ENCODE measurements at places on chromosomes 2 and 18.
A peak's percentile ranks its signal among the peaks of the same experiment; 100 is the strongest.

GRCh38 chr2:30321466-30321865 is 90.1 kb downstream of the LBH start:
- DNase-seq: no peak

DNA sequence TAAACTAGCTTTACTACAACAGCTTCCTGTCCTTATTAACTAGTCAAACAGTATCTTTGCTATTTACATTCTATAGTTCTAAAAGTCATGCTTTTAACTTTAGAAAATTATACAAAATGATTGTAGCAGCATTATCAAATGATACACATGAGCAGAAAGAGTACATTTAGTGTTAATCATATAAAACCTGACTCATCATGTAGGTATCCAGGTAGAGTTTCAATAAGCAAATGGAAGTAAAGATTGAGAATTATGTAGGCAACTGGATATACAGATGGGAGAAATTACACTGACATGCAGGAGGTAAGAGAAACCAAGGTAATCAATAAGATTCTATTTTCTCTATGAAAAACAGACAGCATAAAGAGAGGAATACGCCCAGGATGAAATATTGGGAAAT is 33.8 kb downstream of the TRIP12 start:
- DNase-seq: no peak

- peak; percentile 29 for DNase-seq
Observed at GRCh38 chr2:170235860-170236679, 58.1 kb downstream of the MYO3B start.

DNA sequence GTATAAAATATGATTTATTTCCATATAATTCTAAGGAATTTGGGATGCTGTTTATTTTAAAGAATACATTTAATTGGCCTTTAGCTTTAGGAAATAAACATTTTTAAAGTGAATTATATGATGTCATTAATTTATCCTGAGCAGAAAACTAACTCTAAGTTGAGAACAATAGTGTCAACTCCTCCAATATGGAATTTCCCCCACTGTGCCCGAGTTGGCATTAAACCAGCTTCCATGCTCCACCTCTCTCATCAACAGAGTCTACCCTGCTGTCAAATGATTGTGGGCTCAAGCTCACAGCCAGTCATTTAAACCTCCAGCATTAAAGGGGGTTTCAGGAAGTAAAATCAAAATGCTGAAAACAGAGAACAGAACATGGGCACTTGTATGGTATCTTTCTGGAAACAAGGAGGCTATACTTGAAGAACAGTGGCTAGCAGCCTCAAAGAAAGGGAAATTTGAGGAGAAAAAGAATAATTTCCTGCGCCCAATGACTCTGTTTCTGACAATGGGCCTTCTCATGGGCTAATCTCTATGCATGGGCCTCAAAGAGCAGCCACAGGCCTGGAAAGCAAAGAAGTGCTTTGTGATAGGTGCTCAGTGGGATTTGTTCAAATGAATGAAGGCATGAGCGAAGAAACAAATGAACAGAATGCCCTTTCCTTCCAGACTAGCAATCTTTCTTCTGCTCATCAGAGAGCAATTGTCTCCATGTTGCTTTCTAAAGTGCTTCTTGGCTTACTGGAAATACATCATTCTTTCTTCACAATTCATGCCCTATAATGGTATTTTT is 252.8 kb downstream of the MTX2 start:
- DNase-seq: no peak

- no peak for DNase-seq
Observed at GRCh38 chr2:26727641-26728561, 35.4 kb downstream of the KCNK3 start.

DNA sequence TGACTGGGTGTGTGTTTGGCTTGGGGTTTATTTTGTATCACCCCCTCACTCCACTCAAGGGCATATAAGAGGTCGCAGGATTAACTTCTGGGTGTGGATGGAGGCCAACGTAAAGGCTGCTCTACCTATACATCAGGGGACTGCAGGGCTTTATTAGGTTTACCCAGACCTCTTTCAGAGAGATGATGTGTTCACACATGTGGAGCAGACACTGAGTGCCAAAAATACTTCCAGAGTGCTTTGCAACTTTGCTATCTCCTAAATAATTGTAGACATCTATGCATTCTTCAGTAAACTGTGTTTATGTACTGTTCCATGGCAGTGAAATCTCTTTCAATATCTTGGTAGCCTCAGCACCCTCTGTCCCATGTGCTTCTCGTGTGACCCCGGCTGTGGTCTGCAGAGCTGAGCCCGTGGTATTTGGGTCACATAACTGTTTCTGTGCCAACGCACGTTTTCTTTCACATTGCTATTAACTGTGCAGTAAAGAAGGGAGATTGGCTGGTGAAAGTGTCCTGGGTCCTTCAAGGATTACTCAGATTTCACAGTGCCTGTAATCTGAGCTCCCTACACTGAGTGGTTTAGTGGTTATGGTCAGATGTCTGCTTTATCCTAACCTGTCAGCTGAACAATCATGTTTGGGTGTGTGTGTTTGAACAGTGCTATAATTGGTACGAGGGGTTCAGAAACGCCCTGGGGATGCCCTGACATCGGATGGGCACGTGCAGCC is 208.1 kb downstream of the VAPA start:
- DNase-seq: peak; percentile 17

DNA sequence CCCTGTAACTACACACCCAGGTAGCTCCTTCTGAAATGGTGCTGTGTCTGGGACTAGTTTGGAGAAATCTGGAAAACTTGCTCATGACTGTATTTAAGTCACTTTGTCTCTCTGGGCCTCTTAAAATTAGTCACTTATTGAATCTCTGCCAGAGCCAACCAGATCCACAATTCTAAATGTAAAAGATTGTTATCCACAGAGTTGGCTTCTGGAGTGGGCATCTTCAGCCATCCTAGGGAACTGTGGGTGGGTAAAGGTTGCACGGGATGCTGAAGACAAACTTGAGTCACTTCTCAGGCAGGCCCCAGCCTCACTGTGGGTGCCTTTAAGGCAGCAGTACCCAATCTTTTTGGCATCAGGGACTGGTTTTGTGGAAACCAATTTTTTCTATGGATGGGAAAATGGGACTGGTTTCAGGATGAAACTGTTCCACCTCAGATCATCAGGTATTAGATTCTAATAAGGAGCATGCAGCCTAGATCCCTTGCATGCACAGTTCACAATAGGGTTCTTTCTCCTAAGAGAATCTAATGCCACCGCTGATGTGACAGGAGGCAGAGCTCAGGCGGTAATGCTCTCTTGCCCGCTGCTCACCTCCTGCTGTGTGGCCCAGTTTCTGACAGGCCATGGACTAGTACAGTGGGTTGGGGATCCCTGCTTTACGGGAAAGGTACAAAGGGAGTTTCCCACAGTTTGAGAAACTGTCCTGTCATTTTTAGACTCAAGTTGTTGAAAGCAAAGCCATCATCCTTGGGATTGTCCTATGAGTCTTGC is 98.3 kb upstream of the SPRED2 start:
- DNase-seq: no peak

GRCh38 chr18:24262087-24262486 is 123.2 kb downstream of the CABYR start:
- DNase-seq: no peak

DNA sequence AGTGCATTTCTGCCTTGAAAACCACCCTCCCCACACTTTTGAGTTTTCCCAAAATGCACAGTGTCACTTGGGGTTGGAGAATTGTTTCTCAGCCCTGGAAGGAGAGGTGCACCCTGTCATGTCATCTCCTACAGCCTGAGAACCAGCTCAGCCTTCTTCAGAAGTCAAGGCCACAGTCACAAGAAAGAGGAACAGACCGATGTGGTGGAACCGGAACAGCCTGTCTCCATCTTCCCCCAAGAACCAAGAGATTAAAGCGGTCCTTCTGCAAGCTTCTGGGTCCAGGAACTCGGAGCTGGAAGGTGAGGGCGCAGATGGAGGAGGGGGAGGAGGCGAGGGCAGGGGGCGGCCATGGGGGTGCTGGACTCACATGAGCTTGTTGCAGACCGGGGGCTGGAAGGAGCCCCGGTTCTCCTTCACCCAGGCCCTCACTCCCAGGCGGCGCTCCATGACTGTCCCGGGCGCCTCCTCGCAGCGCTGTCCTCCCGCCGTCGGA is 248 bp downstream of the HAAO start:
- DNase-seq: no peak

GRCh38 chr2:142042536-142043199 is 88.1 kb downstream of the LRP1B start:
- no peak for DNase-seq

DNA sequence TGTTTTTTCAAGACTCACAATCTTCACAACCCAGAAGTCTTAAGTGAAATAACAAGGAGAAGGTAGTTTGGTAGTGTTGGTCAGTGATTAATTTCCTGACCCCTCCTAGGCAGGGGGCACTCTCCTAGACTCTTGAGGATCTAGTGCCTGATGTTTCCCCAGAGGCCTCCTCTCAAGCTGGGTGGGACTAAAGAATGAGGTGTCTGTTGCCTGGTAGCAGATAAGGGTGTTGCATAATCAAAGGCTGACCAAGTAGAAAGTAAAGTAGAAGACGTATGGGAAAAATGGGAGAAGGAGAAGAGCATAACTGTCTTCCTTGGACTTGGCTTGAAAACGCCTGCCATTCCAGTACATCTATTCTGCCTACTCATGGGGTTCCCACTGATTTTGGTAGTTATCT is 37.8 kb downstream of the VIT start:
- DNase-seq: no peak

- no peak for DNase-seq
Observed at GRCh38 chr18:38909972-38910371, 1344.4 kb upstream of the CELF4 start.

DNA sequence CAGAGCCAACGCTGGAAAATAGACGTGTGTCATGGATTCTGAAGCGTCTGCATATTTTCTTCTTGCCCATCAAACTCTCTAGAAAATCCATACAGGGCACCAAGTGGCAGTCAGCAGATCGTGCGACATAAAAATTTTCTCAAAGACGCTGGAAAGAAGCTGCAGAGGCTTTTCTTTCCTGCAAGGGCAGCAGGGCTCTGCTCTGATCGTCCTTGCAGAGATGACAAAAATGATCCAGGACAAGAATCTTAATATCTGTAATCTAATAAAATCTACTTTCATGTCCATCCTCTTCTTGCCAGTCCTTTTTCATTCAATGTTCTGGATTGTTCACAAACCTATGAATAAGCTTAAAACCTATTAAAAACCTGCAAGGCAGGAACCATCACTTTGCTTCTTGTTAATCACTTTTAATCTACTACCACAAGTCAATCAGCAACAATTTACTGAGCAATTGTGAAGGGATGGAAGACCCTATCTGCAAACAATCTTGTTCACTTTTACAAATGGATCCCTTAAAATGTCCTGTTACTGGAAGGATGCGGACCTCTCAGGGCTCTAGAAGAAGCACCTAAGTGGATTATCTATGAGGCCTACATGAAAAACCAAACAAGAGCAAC is 93.6 kb downstream of the MREG start:
- DNase-seq: no peak

DNA sequence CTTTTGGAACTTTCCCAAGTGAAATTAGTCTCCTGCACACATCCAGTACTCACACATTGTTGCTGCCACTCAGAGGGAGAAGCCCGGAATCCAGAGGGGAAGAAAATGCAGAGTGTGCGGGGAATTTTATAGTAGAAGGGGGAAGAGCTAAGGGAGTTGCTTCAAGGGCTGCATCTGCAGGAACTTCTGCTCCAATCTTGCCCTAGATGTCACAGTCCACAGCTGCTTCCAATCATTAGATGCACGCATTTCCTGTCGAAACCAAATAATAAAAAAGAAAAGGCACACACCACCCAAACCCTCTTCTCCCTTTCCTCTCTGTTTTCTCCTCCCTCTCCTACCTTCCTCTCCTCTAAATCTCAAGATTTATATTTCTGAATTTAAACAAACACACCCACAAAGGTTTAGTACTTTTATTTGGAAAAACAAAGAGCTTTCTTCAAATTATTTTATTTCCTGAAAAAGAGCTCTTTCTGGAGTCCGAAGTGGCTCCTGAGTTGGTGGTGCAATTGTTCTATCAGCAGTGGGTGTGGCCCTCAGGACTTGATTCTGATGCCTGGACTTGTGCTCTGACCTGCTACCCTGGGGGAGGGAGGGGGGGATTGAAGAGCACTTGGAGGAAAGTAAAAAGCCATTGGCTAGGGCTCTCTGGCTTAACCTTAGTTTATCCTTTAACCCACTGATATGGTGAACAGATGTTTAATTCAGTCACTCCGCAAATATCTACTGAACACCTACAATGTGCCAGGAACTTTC is 72.0 kb downstream of the KCNE4 start:
- no peak for DNase-seq

DNA sequence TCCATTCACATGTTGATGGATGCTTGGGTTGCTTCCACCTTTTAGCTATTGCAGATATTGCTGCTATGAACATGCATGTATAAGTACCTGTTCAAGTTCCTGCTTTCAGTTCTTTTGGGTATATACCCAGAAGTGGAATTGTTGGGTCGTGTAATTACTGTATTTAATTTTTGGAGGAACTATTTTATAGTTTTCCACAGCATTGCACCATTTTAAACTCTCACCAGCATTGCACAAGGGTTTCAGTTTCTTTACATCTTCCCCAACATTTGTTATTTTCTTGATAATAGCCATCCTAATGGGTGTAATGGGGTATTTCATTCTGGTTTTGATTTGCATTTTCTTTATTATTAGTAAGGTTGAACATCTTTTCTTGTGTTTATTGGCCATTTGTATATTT is 16.0 kb downstream of the ACTR3 start:
- DNase-seq: no peak

- no peak for DNase-seq
Observed at GRCh38 chr2:219404954-219405353, 13.2 kb upstream of the DES start.

DNA sequence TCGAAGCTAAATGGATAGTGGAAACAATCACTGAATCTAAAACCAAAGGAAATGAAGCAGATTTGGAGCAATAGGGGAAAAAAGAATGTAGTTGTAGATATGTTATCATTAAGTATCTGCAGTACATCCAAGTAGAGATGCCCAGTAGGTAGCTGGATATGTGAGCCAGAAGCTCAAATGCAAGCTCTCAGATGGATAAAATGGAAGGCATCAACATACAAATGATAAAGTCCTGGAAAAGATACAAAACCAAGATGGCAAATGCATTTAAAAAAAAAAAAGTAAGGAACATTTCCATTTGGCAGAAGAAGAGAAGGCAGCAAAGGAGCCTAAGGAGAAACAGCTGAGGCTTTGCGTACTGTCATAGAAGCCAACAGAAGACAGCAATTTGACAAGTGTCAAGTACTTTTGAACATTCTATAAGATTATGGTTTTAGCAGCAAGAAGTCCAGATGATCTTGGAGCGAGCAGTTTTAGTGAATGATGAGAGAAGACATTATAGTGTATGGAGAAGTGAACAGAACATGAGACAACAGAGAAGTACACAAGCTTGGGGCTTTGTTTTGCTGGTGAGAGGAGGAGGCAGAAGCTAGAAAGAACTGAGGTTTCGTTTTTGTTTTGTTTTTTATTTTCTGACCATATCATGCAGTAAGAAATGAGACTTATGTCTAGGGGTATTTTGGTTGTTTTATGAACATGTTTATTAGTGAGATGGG is 18.3 kb downstream of the ROCK2 start:
- no peak for DNase-seq

Data from NCI-H2107 (cell line).